Substantia nigra (tissue), 51 donors: ENCODE measurements at places on chromosomes 12 and 14.

DNA sequence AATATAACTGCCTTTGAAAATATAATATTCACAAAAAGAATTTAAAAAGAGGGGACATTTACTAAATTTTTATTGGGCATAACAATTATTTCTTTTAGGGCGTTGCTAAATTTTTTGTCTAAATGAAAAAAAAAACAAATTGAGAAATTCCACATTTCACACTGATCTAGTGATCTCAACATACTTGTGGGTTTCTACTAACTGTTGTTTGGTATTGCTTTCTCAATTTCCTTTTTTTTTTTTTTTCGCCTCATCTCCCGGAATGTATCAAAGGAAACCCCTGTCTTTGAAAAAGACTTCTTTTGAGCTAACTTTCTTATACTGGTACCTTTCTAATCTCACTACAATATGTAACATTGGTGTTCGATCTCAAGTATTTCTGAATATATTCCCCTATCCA is at the start of gene CLEC4D:
Gene CLEC4D (plus strand): TSS at position 248 of the 400 bp plus-strand sequence. CDS start 230 bp downstream, outside the sequence.
- DNase-seq: no peak

DNA sequence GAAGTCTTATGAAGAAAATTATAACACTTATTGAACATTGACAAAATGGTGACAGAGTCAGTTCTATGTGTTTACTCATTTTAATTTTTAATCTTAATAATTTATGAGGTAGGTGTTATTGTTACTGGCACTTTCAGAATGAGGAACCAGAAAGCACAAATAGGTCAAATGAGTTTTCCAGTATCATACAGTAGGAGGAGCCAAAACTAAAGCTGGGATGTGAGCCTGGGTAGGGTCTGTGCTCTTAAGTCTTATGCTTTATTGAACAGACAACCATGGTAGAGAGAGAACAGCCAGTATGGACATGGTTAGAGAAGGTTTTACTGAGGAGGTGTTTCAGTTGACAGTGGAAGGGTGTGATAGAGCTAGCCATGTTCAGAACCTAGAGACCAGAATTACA is 775.7 kb downstream of the TMTC2 start:
- DNase-seq: no peak

- DNase-seq: no peak
Measured at GRCh38 chr14:80364274-80364673, 153.0 kb upstream of the DIO2 start.

DNA sequence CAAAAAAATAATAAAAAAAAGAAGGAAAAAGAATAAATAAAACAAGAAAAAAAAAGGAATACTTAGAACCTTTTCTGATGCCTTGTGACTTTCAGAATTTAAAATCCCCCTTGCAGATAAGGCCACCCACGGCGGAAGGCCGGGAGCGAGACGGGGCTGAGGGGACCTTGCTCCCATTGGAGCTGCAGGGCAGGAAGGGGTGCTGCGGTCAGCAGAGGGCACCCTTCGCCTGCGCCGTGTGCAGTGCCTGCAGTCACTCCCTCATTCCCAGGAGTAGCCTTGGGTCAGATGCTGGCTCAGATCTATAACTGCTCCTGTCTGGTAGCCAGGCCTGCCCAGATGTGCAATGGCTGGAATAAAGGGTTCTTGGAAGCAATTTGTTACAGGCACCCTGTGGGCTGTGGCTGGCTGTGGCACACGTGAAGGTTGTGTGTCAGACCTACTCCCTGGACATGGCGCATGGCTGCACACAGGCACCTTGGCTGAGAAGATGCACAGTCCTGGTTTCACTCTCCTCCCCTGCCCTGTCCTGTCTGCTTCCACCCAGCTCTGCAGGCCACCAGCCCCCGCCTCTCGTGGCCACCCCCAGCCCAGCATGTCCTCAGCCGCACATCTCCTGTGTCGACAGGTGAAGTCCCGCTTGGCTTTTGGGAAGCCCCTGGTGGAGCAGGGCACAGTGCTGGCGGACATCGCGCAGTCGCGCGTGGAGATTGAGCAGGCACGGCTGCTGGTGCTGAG is 13.4 kb upstream of the ALDH2 start:
- peak; percentile 44 for DNase-seq

- no peak for DNase-seq
Measured at GRCh38 chr12:28859551-28859950, 289.5 kb upstream of the FAR2 start.

- DNase-seq: no peak
Measured at GRCh38 chr12:1398673-1399072, 195.7 kb downstream of the FBXL14 start.

- no peak for DNase-seq
Measured at GRCh38 chr12:65004270-65004669, 116.8 kb downstream of the WIF1 start.

- no peak for DNase-seq
Measured at GRCh38 chr12:33602515-33602914, 162.9 kb upstream of the SYT10 start.

DNA sequence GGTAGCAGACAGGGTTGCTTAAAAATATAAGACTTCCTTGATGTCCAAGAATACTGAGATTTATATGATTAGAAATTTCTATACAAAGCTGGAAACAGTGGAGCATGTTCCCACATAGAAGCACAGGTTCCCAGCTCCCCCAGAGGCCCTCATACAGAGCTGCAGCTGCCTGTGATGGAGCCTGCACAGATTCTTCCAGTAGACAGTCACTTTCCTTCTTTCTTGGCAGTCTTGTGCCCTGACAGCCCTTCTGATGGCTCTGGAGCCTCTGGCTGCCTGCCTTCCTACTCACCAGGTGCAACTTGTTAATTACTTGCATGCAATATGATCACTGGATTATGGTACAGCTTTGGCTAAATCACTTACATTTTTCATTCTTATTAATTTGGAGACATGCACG is 44.4 kb downstream of the BICD1 start:
- no peak for DNase-seq

- DNase-seq: no peak
Measured at GRCh38 chr14:103091041-103091882, 3.3 kb upstream of the EXOC3L4 start.

DNA sequence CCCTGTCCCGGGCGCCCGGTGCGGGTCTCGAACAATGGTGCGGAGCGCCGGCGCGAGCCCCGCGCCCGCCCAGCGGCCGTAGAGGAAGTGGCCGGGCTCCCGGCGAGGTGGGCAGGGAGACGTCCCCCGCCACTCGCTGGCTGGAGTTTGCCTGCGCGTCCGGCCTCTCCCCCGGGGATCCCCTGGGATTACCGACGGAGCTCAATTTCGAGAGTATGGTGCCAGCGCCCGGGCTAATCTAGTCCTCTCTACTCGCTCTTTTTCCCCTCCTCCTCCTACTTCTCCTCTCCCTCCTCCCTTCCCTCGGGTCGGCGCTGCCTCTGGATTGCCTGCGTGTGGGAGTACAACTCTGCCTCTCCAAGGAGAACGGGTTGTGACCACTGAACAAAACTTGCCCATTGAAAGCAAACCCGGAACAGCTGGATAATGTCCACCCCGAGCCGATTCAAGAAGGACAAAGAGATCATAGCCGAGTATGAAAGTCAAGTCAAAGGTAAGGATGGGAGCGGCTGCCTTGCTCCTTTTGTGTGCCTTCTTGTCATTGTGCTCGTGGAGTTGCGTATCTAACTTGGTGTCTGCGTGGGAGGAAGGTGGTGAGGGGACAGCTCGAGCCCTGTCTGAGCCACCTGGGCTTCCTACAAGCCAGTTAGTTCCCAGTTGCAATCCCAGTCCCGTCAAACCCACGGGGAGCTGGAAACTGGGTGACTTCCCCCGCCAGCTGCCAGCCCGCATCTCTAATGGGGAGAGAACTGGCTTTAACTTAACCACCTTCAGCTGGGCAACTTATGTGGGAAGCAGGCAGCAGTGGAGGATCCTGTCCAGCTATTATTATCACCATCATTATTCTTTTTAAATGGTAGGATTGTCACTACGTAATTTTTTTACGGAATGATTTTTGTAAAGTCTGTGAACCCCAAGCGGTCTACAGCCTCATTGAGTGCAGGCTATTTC is at the start of gene SRGAP1:
Gene SRGAP1 (plus strand): TSS at position 310 of the 951 bp plus-strand sequence. CDS start 117 bp downstream, at position 427.
- DNase-seq: peak; percentile 73

- no peak for DNase-seq
Measured at GRCh38 chr14:74573421-74574089, 38.5 kb downstream of the LTBP2 start.

DNA sequence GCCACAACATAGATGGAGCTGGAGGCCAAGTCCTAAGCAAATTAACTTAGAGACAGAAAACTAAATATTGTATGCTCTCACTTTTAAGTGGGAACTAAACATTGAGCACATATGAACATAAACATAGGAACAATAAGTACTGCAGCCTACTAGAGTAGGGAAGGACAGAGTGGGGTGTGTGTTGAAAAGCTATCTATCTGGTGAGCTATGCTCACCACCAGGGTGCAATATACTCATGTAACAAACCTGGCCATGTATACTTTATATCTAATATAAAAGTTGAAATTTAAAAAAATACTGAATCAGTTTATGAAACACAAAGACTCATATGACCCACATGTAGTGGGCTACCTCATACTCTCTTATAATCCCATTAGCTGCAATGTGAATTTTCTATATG is 1305.0 kb downstream of the LRFN5 start:
- no peak for DNase-seq

- no peak for DNase-seq
Measured at GRCh38 chr12:80937391-80938238, at the start of gene LIN7A. Gene LIN7A (minus strand): TSS chr12:80937934. CDS start chr12:80937722, 212 bp downstream.

DNA sequence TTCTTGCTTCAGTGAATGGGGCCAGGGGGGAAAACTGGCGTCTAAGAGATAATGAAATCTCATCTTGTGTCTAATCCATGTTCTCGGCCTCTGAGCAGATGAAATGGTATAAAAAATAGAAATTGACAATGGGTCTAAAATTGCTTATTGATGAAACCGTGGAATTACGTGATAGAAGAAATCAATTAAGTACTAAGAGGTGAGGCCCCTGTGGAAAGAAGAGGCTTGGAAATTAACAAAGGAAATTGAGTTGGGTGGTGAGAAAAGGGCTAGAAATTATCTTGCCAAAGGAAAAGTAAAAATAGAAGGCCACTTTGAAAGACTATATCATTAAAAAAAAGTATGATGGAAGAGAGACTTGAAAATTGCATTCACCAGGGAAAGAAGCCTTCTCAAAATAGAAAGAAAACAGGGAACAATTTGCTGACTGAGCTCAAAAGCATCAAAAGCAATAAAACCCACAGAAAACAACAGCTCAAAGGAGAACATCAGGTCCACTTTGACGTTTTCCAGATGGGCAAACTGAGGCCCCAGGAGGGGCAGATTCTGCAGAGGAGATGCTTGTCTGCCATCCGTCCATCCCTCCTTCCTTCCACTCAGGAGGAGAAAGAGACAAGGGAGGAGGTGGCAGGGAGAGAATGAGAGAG is 226.1 kb upstream of the RTL1 start:
- no peak for DNase-seq

DNA sequence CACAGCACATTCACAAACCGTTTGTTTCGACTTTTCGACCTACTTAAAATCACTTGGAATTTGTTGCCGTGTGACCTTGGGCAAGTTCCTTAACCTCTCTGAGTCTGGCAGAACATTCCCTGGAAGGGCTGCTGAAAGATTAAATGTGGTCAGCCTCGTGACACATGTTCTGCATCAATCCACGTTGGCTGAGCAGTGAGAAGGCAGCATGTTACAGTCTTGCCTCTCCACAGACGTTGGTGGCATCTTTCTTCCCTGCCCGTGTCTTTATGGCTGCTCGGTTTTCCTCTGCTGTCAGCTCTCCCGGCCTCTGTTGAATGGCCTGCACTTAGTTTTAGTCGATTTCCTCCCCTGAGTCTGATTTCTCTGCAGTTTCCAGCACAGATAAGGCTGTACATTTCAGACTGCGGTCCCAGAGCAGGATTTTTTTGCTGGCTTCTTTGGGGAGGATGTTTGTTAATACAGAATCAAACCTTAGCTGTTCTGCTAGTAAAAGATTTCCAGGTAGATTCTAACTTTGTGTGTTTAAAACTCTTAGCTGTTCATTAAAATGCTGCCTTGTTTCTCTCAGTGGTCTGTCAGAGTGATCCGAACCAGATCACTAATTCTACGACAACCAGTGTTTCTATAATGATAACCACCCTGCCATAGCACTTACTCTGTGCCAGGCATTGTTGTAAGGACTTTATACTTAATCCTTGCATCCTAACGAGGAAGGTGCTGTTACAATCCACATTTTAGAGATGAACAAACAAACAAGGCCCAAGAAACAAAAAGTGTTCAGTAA is 217.1 kb downstream of the CHST11 start:
- DNase-seq: no peak

GRCh38 chr12:45745861-45746277 is 16.4 kb downstream of the ARID2 start:
- DNase-seq: no peak

GRCh38 chr14:25050269-25051150 is 563 bp upstream of the STXBP6 start:
- DNase-seq: no peak

DNA sequence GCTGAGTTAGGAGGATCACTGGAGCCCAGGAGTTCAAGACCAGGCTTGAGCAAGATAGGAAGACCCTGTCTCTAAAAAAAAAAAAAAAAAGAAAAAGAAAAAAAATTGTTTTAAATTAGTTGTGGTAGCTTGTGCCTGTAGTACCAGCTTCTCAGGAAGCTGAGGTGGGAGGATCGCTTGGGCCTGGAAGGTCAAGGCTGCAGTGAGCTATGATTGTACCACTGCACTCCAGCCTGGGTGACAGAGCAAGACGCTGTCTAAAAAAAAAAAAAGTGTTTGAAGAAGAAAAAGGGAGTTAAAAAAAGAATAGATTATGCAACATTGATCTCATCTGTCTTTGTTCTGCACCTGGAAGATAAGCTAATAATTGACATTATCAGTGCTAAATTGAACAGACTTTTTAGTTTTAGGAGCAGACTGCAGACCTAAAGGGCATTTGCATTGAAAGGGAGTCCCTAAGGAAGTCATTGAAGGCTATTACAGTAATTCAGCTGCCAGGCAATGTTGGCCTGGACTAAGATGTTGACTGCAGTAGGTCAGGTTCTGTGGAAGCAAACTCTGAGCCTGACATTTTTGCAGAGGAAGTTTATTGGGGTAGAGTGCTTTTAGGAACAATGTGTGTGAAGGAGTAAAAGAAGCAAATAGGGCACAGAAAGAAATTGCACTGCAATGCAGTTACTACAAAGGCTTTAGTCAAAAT is 215.8 kb downstream of the PCNX1 start:
- DNase-seq: no peak

GRCh38 chr12:43835264-43835655 is 621 bp upstream of the TMEM117 start:
- DNase-seq: no peak

GRCh38 chr12:34292736-34293625 is 270.7 kb downstream of the ALG10 start:
- no peak for DNase-seq

DNA sequence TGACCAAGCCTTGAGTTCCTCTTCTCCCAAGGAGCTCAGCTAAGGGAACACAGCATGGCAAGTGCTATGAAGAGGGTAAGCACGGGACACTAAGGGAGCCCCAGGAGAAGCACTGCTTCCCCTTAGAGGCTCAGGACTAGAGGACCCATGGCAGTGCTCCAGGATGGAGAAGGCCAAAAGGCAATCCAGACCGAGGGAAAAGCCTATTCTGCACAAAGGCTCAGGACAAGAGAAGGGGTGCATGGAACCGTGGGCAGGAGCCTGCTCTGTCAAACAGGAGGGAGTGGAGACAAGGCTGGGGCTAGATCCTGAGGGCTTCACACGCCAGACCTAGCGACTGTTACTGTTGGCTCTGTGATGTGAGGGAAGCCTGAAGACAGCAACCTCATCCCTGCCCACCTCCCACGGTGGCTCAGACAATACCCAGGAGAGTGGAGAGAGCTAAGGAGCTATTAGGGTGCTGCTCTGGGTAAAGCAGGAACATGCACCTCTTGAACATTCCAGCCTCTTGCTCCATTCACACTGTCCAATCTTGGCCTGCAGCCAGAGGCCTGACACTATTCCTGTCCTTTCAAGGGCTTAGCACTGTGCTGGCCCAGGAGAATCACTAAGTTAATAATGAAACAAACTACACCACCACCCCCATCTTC is 24.2 kb downstream of the OTUB2 start:
- no peak for DNase-seq

GRCh38 chr14:100653409-100653808 is 66.2 kb upstream of the BEGAIN start:
- no peak for DNase-seq
